Femur (tissue), 1 donor: ENCODE measurements at places on chromosomes 6 and 20.

- no peak for DNase-seq
These were observed 7.0 kb downstream of the TMEM200A start for GRCh38 chr6:130372786-130373185.

- peak; percentile 43 for DNase-seq
These were observed 599.2 kb downstream of the COL12A1 start for GRCh38 chr6:74606582-74607071.

GRCh38 chr6:109816452-109817374 is 125.6 kb downstream of the FIG4 start:
- DNase-seq: no peak

GRCh38 chr6:137283080-137283479 is 63.9 kb upstream of the IFNGR1 start:
- no peak for DNase-seq

GRCh38 chr6:87822011-87822410 is 120.0 kb upstream of the AKIRIN2 start:
- no peak for DNase-seq

GRCh38 chr6:43715056-43715788 is 27.6 kb upstream of the MRPS18A start:
- no peak for DNase-seq
